ENCODE measurements at places on chromosomes 5 and 9.

GRCh38 chr5:68555907-68556681 lies 340.5 kb downstream of the PIK3R1 start:
- no peak for DNase-seq

GRCh38 chr9:83544002-83544698 lies 5.9 kb upstream of the FRMD3 start:
- DNase-seq, result no peak

GRCh38 chr9:134782921-134783698 lies 97.5 kb upstream of the FCN2 start:
- no peak for DNase-seq

- no peak for DNase-seq
Observed at GRCh38 chr5:154430961-154431630, 14.7 kb upstream of the SAP30L start.
